ENCODE measurements at places on chromosomes 1 and 21. TPM values are rescaled to one million over a fixed set of nuclear protein-coding genes. Genes with fewer than 3 reads are reported as not detected.

OR2T3 gene
- not detected for total RNA-seq

LCE2B gene
- not detected for total RNA-seq

PTPN22 gene
- total RNA-seq, result 0.26 TPM

GRCh38 chr1:223401873-223402789, 8.9 kb downstream of the CCDC185 start:
- DNase-seq, result peak; percentile 7
